ENCODE measurements at places on chromosomes 7 and 10.
A peak's percentile ranks its signal among the peaks of the same experiment; 100 is the strongest.

- no peak for DNase-seq
Observed at GRCh38 chr7:12391922-12392615, 11.6 kb downstream of the VWDE start.

DNA sequence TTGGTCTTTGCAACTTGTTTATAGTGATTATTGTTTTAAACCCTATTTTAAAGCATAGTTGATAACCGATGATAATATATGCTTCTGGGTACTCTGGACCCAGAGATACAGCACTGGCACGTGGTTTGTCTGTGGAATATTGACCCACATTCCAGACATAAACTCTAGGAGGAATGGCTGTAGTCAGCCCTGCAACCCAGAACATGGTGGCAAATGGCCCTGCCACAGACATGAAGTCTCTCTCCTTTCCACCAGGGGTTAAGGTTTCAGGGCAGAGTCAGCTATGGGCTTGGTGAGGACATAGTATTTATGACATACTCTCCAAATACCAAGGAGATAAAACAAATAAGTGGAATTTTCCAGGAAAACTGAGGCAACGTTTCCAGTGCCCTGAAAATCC, 83.6 kb downstream of the NAMPT start:
- DNase-seq: no peak

DNA sequence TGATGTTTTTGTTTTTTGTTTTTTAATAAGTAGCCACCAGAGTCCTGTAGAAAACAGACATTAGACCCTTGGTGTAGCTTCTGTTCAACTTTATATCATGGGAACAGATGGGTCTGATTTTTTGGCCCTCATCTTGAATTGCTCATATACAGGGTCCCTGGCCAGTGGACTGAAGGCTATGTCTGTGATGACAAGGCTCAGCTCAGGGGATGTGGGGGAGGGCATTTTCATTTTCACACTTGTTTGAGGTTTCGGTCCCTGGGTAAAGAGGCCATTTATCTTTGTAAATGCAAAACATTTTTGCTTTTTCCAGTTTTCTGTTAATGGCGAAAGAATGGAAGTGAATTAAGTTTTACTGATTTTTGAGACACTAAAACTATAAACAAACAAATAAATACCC, 257.6 kb upstream of the PHYHIPL start:
- no peak for DNase-seq

DNA sequence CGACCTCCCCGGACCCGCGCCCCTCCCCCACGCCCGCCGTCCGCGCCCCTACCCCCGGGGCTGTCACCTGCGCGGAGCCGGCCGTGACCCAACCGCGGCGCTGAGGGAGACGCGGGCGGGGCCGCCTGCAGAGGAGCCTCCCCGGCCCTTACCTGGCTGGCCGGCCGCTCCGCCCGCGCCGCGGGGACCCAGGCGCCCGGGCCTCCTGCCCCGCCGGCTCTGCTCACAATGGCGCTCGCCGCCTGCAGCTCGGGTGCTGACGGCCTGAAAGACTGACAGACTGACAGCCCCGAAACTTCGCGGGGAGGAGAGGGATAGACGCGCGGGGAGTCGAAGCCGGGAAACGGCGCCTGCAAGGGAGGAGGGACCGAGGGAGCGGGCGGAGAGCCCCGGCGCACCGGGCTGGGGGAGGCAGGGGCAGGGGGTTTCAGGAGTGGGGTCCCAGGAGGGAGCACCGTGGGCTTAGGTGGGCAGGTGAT, 393 bp downstream of the ZNF467 start:
- DNase-seq: peak; percentile 29

- no peak for DNase-seq
Observed at GRCh38 chr10:82742478-82742877, 867.5 kb downstream of the NRG3 start.

DNA sequence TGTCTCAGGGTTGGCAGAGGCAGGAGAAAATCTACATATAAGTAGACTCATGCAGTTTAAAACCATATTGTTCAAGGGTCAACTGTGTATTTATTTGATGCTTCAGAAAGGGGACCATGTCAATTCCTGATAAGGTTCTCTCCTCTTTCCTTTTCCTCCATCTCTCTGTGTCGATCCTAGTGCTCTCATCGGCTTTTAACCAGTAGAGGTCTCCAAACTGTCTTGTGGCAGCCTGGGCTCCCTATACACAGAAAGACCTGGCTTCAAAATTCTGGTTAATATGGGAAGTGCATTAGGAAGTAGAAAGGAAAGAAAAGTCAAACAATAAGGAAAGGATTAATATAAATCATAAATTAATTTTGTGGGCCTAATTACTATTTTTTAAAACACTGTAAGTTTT, 304.4 kb upstream of the C7orf33 start:
- DNase-seq: no peak
